Activated naive CD4-positive, alpha-beta T cell treated with anti-CD3 and anti-CD28 coated beads, Interleukin-2, amount 10 ng/mL, durations not matched to agents 5 hours and 36 hours (primary cell): ENCODE measurements at places on chromosomes 5 and 9. TPM values are rescaled to one million over a fixed set of nuclear protein-coding genes. Genes with fewer than 3 reads are reported as not detected.

The PCDHB5 gene
- not detected for total RNA-seq

The QRFP gene
- not detected for total RNA-seq

The SLC6A3 gene
- total RNA-seq = not detected

The IL13 gene
- 2.7 TPM for total RNA-seq

The FAM163B gene
- not detected for total RNA-seq

The ORM2 gene
- total RNA-seq = not detected

The ENTREP1 gene
- total RNA-seq = not detected

The DDX4 gene
- total RNA-seq = 0.23 TPM

The ADAMTSL1 gene
- total RNA-seq = not detected

The SOX30 gene
- total RNA-seq = 0.12 TPM
